ENCODE measurements at places on chromosomes 3 and 15.

GRCh38 chr3:51734572-51734907 is 27.7 kb downstream of the GRM2 start:
- no peak for DNase-seq

- no peak for DNase-seq
Observed at GRCh38 chr3:114624571-114625181, 330.8 kb downstream of the TIGIT start.

DNA sequence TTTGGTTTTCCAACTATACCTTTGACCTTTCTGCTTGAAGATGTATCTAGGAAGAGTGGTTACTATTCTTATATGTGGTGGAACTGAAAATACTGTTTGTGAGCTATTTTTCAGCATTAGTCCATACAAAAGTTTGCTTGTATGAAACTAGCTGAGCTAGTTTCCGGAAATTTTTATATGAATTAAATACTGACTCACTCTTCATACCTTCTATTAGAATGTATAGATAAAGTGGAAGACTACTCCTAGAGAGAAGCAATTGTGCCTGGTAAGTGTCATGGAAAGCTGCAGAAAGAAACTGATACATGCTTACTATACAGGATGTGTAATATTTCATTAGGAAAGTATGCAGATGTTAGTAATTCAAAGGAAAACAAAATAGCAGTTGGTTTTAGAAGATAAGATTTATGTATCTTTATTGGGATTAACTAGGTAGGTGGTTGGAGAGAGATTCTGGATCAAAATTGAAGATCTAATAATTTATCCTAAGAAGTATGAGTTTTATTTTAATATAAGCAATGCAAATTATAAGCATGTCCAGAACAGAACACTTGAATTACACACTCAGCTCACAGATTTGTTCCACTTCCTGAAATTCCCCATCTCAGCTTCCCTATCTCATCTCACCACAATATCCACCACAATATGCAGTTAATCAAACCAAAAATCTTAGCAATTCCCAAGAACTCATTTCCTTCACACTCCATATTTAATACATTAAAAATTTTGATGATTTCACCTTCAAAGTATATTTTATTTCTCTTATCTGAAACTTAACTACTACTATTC is 82.8 kb downstream of the BCHE start:
- DNase-seq, result no peak

- DNase-seq, result no peak
Observed at GRCh38 chr15:28896951-28897350, 11.2 kb downstream of the APBA2 start.
